ENCODE measurements at places on chromosomes 4 and X.
A peak's percentile ranks its signal among the peaks of the same experiment; 100 is the strongest.

- no peak for DNase-seq
Observed at GRCh38 chr4:24055623-24056022, 165.8 kb upstream of the PPARGC1A start.

DNA sequence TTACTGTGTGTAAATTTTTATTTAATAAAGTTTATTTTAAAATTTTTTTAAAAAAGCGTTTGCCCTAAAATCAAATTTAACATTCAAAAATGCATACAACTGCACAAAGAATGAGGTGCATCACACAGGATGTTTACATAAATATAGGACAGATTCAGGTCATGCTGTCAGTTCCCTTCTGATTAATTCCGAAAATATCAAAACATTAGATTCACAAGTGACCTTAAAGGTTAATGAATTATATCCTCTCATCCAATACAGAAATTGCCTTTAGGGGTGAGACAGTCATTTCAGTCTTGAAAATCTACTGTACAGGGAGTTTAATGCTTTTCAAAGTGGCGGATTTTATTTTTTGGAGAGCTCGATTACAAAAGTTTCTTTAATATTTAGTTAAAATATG, 208.7 kb upstream of the FTHL17 start:
- no peak for DNase-seq

- DNase-seq, result no peak
Observed at GRCh38 chr4:140609548-140610425, 41.0 kb upstream of the UCP1 start.

- DNase-seq, result no peak
Observed at GRCh38 chr4:8230033-8230432, 30.9 kb downstream of the SH3TC1 start.

GRCh38 chrX:118523920-118524319, 28.3 kb downstream of the DOCK11 start:
- peak; percentile 41 for DNase-seq

GRCh38 chr4:109020861-109021260, 258.0 kb upstream of the ETNPPL start:
- no peak for DNase-seq

GRCh38 chr4:3314706-3315260, 22.0 kb downstream of the RGS12 start:
- no peak for DNase-seq

DNA sequence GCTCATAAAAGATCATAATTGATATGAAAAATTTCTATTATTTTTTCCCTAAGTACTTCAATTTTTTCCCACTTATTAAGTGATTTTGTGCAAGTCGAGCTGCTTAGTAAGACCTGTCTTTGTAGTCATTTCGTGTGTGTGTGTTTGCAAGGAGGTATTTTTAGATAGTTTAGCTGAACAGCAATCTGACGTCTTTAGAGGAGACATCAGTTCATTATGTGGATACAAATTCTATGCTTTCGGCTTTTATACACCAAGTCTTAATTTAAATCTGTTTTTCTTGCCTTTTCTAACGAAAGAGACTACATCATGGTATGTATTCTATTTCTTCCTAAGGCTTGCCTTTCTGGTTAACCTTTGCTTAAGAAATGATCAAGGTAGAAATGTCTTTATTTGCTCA, 179.4 kb downstream of the RAPGEF2 start:
- DNase-seq, result no peak

DNA sequence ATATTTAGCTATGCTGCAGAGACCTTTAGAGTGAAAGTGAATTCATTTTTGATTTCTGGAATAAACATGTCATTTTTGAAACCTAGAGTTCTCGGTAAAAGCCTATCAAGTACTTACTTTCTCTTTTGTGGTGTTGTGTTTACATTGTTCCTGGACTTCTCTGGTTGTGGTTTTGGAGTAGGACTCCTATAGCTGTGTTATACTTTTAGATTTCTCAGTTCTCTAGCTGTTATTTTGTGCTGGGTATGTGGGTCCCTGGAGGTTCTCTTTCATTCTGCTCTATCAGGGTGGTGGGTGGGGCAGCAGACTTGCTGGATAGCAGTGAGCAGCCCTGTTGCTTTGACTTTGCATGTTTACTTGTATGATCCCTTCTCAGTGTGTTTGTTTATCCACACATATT, 25.6 kb upstream of the MSMO1 start:
- no peak for DNase-seq

GRCh38 chrX:143781103-143781502, 60.6 kb upstream of the SPANXN2 start:
- no peak for DNase-seq

DNA sequence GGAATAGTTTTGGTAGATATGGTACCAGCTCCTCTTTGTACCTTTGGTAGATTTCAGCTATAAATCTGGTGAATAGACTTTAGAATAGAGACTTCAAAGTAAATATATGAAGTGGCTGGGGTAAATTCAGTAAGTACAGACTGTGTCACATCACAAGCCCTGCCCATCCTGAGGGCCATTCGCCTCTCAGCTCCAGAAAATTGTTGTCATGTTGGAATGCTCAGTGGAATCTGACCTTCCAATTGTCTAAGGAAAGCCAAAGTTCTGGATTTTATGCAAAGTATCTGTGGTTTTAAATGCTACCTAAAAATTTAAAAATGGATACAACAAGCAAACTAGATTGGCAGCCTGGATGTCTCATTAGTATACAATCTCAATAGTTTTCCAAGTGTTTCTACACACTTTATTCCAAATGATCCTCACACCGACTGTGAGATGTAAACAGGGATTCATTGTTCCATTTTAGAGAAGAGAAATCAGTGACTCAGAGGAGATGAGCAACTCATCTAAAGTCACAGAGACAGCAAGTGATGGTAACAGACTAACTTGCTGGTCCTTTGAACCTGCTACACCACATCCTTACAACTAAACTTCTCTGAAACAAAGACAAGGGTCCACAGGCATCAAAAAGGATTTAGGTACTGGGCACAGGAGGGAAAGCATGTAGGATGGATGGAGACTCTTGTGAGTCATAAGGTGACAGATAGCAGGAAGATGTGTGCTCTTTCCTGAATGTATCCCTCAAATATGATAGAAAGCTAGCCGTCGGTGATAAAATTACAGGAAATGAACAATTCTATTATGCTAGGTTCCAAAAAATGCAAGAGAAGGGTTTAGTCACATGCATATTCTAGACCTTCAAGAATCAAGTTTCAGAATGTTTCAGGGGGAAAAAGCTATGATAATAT, 127.3 kb downstream of the ATP10D start:
- no peak for DNase-seq

GRCh38 chr4:143424276-143424675, 87.6 kb downstream of the GAB1 start:
- no peak for DNase-seq

DNA sequence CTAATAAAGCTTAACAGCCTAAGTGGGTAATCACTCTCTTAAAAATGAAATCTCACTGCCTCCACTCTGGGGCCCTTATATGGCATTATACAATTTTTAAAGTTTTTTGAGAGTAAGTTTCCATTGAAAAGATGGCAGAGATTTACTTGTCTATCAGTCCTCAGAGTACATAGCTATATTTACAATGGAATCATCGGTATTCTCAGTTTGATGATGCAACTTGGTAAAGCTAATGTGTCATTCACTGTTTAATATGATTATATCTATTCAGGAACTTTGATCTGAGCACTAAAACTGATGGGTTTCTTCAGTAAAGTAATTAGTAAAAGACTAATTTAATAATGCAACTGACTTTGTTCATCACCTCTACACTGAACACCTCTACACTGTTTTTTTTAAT, 51.6 kb downstream of the CT47B1 start:
- no peak for DNase-seq

DNA sequence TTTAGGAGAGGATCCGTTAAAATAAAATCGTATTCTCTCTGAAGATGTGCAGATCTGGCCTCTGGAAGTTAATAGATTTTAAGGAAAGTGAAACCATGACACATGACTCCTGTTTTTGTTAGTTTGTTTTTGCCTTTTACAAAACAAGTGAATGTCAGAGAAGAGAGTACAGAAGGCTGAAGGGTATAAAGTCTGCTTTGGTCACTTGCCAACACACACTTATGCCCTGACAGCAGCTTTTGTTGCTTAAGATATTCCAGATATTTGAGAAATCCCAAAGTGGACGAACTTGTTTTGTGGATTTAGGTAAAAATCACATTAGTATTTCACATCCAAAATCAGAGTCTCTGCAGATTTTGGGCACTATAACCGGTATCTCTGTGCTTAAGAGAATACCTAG, 192.4 kb upstream of the RASGEF1B start:
- DNase-seq, result no peak

DNA sequence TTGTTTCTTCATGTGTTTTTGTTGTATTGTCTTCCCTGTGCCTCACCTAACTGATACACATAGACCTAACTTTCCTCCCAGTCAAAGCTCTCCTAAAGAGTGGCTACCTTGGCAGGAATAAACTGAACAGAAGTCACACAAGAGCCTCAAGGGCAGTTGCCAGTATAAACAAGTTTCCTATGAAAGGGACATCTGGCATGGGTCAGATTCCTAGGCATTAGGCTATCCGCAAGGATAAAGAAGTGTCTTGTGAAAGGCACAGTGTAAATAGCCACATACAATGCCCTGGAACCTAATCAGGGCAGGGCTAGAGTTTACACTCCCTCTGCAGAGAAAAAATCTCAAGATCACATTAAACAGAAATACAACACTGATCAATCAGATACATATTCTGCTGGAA, 220.8 kb downstream of the SPANXN3 start:
- no peak for DNase-seq

DNA sequence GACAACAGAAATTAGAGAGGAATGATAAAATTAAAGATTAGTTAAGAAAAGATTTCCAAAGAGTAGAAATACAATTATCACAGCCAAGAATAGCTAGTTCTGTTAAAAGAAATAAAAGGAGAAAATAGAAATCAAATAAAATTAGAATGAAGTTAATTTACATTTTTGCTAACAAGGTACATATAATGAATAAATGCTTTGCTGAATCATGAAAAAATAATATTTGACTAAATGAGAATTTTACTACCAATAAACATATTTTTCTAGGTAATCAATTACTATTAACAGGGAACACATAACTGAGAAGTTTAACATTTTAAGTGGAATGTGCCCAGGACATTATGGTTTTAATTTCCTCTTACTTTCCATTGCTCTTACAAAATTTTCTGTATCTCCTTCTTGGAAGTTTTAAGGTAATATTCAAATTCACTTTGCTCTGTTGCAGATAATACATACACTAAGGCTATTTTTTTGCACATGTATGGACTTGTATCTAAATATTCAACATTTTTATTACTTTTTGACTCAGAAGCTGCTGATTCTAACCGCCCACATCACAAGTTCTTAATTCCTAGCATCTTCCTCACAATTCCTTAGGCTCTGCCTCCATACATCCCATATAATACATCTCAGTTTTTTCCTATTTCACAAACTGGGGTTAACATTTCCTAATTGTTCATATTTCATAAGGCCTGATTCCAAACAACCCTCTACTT, 870.7 kb upstream of the INTU start:
- no peak for DNase-seq

GRCh38 chr4:113718252-113718651, 43.3 kb downstream of the CAMK2D start:
- DNase-seq, result no peak

- no peak for DNase-seq
Observed at GRCh38 chr4:108087293-108087967, 81.3 kb downstream of the LEF1 start.

GRCh38 chr4:20122198-20122988, 129.3 kb upstream of the SLIT2 start:
- no peak for DNase-seq

DNA sequence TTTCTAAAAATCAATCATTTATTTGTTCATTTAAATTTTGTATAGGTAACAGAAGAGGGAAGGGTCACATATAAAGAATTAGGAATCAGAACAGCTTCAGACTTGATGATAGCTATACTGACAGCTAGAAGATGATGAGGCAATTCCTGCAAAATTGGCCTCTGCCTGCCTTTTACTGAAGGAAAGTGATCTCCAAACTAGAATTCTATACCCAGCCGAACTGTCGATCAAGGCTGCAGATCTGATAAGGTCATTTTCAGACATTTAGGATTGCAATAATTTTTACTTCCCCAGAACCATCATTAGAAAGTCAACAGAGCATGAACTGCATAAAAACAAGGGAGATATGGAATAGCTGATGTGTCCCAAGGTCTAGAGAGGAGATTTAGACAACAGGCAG, 66.3 kb downstream of the HTRA3 start:
- DNase-seq, result no peak

GRCh38 chr4:6633091-6633906, 7.2 kb upstream of the MRFAP1 start:
- DNase-seq, result no peak

- DNase-seq, result no peak
Observed at GRCh38 chrX:113726898-113727297, 857.0 kb upstream of the HTR2C start.

DNA sequence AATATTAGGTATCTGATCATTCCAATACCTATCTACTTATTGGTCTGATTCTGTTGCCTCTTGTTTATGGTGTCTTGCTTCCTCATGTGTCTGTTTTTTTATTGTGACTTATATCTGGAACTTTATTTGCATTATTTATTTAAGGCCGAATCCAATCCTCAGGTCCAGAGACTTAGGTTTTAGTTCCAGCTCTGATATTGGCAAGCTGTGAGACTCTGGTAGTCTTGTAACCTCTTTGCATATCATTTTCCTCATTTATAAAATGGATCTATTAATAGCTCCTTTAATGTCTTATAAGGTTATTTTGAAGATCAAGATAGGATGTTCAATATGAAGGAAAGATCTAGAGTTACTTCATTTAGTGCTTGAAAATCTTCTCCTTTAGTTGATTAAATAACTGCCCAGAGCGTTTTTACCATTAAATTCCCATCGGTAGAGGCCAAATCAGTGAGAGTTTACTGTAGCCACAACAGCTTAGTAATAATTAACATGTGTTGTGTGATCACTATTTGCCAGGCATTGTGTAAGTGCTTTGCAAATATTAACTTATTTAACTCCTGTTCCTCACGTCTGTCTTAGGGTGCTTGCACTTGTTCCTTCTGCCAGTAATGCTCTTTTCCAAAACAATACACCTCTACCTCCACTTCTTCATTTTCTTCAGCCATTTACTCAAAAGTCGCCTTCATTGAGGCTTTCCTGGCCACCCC, 82.2 kb downstream of the CC2D2A start:
- DNase-seq, result no peak

DNA sequence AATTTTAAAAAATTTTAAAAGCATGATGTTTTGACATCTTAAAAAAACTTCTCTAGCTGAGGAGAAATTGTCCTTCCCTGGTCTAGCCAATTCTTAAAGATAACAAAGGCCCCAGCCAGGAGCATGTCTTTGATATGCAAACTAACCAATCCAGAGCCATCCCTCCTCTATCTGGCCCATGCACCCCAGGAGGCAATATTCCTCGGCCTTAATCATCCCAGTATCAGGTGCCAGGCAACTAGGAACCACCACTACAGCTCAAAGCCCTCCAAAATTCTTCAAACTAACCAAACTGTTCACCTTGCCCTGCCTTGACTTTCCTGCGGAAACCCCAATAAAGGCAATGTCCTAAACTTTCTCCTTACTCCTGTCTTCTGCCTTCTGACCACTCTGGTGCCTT, 97.8 kb upstream of the USP9X start:
- no peak for DNase-seq

GRCh38 chr4:47747211-47747610, 90.7 kb downstream of the CORIN start:
- no peak for DNase-seq

GRCh38 chrX:2627272-2627867, 63.7 kb upstream of the CD99 start:
- peak; percentile 14 for DNase-seq

GRCh38 chr4:73662709-73663546, 42.7 kb upstream of the RASSF6 start:
- no peak for DNase-seq
